ENCODE measurements at places on chromosomes 5 and 9.

DNA sequence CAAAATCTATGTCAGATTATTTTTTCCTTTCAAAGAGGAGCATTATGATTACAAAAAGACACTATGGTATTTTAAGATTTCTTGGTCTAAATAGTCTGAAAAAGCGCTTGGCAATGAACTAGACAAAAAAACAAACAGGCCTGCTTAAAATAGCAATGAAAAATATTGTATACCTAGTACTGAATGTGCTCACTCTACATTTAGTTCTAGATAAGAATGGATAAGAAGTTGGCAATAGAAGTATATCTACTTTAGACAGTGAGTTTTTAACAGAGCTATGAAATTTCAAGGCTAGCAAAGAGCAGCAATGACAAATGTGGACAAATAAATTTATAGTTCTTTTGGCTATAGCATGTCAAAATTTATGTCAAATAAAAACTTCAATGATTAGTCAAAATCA lies 26.2 kb downstream of the GIN1 start:
- DNase-seq: no peak

DNA sequence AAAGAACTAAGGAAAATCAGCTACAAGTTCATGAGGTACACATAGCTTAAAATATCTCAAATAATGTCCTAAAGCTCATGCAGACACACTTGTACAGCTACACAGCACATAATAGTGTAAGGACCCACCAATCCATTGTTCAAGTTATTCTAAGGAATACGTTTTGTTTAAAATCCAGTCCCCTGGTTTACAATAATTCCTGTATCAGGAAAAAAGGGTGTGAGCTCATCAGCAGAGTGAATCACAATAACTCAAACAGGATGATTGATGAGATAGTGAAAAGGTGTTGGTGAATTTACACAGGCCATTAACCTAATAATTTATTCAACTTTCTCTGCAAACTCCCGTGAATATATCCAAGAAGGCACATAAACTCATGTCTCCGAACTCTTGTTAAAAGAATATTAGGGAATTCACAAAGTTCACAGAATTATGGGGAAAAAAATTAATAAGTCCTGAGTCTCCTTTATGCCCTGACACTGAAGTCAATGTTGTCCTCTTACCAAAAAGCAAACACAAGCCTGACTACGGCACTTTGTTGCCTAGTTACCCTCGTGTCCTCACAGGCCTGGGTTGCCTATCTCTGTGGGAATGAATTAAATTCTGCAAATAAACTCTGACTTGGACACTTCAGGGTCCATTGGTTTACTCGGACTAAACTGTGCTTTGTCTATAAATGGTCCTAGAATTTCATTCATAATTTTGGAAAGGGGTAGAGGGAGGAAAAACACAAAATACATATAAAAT lies 142.8 kb upstream of the PDE4D start:
- no peak for DNase-seq

DNA sequence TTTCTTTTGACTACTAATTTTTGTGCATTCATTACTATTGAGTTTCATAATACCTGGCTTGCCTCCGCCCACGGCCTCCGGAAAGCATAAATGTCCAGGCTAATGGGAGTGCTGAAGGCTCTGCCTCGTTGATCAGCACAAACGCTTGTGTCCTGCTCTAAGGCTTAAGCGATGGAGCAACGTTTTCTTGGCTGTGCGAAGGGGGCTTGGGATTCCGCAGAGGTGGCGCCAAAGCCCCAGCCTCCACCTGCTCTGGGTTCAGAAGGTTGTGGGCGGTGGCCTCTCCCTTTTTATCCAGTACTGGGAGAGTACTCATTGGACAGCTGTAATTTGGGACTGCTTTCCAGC lies 19.7 kb downstream of the ANXA2R start:
- no peak for DNase-seq

DNA sequence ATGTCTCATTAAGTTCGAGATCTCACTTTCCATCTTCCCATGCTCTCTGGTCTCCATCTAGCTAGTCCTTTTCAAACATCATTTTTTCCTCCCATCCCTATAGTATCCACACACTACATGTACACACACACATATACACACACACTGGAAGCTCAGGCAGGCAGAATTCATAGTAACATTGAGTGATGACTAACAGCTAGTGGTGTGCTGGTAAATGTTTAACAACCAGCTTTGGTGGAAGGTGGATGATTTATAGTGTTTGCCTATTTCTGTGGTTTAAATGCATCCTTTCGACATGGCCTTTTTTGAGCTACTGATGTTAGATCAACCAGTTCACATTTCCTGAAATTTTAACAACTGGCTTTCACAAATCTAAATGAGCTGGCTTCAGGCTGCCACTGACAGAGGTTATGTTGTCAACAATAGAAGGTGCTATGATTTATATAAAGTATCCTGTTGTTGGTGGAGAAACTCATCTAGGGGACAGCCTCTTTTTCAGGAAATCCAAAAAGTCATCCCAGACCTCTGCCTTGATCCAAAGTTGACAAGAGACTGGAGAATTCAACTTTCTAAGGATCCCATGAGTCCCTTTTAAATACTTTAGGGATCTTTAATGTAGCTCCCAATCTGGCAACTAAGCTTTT lies 117.8 kb downstream of the CCDC192 start:
- DNase-seq: no peak

- DNase-seq: peak; percentile 49
Observed at GRCh38 chr5:151772846-151773561, 1.2 kb downstream of the G3BP1 start.

DNA sequence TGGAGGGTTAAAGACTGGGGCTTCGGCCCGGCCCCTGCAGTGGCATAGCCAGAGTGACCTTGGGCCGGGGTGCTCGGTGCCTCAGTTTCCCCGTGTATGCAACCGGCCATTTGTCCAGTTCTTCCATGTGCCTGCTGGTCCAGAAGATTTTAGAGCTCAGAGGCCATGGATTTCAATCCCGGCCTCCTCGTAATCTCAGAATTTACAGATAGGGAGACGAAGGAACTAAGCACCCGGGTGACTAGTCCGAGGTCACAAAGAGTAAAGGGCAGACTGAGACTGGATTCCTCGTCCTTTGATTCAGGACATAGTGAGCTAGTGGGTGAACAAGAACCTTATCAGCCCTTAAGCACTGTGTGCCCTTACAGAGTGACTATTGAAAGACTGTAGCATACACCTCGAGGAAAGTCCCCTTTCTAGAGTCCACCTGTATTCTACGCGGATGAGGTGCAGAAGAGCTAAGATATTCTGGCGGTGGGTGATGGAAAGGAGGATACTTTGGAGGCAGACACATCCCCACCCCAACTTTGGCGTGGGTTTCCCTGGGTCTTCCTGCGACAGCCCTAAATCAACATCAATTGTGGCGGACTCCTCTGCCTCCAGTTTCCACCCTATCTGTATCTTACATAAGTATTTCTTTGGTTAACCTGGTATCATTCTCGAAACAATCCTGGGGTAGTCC lies 597 bp downstream of the SLC31A1 start:
- no peak for DNase-seq

- no peak for DNase-seq
Observed at GRCh38 chr5:19258686-19259085, 729.3 kb downstream of the CDH18 start.

DNA sequence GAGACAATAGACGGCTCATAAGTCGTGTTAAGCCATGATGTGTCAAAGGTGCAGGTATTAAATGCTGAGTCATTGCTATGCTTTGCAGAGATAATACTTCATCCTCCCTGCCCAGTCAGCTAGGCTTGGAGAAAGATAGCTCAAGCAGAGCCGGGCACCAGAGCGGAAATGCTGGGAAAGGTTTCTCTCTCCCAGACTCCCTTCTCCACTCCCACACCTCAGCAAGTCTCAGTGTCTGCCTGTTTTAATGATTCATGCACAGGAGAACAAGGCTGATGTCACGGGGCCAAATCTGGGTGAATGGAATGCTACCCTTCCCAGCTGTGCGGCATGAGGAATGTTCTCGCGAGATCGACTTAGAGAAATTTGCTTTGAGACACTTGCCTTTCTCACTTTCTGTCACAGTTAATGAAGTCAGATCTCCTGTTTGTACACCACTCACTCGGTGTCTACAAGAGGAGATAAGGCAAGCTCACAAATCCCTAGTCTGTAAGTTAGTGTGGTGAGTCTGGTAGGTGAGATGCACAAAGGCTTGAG lies 204.4 kb downstream of the EFNA5 start:
- DNase-seq: no peak

- no peak for DNase-seq
Observed at GRCh38 chr5:33105521-33105941, 335.2 kb upstream of the TARS1 start.

DNA sequence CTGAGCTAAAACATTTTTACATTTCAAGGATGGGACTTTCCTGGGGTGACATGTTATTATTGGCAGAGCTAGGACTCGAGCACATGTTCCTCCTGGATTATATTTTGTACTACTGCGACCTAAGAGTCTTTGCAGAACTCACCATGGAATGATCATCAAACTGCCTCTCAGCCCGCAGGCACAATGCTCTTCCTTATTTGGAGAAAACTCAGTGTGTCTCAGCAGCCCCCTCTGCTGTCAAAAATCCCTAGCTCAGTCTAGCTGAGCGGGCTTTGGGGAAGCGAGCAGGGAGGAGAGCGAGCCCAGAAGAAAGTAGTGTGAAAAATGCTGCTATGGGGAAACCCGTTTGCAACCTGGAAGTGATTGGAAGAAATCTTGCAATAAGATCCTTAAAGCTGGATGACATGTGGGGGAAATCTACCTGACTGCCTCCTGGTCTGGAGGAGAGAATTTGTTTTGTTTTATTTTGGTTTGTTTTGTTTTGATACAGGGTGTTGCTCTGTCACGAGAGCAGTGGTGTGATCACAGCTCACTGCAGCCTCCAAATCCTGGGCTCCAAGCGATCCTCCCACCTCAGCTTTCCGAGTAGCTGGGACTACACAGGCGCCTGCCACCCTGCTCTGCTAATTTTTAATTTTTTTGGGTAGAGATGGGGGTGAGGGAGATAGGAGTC lies 89.9 kb upstream of the CLINT1 start:
- peak; percentile 62 for DNase-seq

DNA sequence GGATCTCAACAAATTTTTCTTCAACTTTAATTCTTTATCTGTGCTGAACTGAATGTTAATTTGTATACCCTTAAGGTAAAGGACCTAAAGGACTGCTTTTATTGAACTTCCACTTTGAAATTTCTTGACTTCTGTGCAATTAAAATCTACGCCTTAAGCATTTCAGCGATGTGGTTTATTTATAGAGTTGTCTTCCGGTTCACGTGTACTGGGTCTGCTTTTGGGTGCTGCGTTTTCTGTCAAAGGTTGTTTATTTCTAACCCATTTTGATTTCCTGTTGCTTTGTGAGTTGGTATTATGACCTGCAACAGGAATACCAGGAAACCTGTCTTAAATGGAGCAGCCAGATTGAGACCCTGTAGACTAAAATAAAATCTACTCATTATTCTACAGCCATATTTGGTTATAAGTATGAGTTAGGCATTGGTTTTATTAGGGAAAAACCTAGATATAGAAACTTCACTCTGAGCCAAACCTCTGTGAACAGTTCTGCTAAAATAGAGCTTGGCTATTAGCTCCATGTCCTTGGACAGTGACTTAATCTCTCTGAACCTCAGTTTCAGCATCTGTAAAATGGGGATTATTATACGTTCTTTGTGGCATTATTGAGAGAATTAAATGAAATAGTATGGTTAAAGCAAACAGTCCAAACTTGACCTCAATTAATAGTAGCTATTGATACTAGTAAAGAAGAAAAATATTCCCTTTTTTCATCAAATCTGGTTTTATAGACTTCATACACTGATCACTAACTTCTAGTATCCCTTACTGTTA lies 3.5 kb downstream of the MRRF start:
- peak; percentile 11 for DNase-seq

GRCh38 chr9:72794946-72795345 lies 157.9 kb downstream of the ALDH1A1 start:
- no peak for DNase-seq

GRCh38 chr9:120374817-120375216 lies 205.2 kb downstream of the CDK5RAP2 start:
- no peak for DNase-seq

- DNase-seq: no peak
Observed at GRCh38 chr5:140570058-140570457, 5.4 kb downstream of the SLC35A4 start.

DNA sequence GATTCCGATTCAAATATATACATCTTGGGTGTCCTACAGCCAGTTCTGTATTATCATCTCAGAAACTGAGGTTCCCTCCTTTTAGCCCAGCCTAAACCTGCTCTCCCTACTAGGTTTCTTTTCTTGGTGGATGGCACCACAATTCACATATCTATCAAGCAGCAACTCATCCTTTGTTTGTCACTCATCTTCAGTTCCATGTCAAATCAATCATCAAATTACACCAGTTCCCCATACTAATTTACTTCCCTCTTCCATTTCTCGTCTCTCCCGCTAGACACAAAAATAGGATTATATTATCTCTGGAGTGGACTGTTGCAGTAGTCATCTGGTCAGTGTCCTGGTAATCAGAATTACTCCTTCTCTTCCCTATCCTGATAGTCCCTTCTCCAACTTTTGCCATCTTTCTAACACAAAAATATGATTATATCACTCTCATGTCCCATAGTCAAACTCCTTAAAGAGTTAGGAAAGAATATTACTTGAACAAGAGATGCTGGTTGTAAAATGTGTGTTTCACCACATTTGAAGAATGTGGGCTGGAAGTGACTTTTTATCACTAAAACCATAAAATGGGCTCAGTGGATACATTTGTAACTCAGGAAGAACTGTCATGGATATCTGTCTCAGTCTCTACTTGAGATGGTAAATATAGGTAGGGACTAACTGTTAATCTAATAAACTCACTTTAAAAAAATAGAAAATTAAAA lies 69.1 kb upstream of the RICTOR start:
- DNase-seq: no peak

- DNase-seq: no peak
Observed at GRCh38 chr5:151070449-151070848, 10.4 kb downstream of the TNIP1 start.

DNA sequence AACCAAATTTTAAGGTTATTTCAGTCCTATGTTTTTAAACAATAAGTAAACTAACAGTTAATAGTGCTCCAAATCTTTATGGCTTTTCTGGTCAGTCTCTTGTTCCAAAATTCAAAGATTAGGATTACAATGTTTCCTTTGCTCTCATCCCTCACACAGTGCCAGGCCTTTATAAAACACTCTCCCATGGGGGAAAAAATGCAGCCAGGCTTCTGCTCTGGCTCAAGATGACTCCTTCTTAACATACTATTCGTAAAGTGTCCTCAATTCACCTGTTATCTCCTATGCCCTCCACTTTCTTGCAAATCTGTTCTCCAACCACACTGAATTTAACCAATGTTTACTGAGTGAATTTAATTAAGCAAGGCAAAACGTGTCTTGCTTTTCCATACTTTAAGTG lies 1.4 kb downstream of the CEP120 start:
- no peak for DNase-seq

- no peak for DNase-seq
Observed at GRCh38 chr9:135474915-135475314, 4.7 kb upstream of the PPP1R26 start.

GRCh38 chr5:83450183-83450966 lies 21.2 kb upstream of the VCAN start:
- DNase-seq: no peak
